GOT3 (cell line): ENCODE measurements at places on chromosomes 3 and 15.

DNA sequence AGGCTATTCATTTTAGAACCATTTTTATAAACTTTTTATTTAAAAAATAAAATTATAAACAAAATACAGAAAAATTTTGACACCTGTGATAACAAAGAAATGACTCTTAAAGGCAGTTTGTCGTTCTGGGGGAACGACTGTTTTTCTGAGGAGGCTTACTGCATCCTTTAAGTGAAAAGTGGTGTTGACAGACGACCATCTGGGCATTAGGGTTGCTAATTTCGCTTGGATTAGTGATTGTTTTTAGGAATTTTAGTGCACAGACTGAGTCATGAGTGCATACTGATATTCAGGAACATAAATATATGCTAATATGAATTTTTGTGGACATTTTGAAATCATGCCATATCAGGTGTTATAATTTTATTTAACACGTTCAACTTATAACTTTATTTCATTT lies 28.5 kb downstream of the OSTN start:
- DNase-seq: no peak

DNA sequence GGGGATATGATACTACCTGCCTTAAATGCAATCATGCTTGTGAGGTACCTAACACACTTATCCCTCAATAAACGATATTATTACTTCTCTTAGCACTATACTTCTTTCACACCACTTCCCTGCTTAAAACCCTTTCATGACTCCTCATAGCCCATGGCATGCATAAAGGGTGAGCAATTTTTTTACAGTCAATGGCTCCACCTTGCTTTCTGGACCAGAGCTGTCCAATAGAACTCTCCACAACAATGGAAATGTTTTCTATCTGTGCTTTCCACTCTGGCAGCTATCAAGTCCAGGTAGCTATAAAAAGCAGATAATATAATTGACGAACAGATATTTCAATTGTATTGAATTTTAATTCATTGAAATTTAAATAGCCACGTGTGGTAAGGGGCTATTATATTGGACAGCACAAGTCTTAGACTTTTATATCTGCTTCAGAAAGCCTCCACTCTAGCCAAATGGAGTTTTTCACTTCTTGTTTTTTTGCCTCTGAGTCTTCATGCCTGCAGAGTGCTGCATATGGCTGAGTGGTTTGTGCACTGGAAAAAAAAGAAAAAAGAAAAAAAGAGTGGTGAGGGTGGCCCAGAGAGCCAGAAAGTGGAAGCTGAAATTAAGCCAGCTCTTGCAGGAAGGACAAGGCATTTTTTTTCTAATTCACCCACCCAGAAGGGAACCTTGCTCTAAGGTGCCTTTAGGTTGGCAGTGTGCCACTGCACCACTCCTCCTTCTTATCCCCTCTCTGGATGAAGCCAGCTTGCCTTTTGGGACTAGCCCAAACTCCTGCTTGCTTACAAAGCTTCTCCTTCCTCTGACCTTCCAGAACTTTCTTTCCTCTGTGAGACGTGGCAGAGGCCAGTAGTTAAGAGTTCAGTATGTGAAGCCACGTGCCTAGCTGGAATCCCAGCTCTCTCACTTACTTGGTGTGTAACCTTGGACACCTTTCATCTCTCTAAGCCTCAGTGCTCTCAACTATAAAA lies 239.0 kb upstream of the LRTM1 start:
- DNase-seq: no peak

DNA sequence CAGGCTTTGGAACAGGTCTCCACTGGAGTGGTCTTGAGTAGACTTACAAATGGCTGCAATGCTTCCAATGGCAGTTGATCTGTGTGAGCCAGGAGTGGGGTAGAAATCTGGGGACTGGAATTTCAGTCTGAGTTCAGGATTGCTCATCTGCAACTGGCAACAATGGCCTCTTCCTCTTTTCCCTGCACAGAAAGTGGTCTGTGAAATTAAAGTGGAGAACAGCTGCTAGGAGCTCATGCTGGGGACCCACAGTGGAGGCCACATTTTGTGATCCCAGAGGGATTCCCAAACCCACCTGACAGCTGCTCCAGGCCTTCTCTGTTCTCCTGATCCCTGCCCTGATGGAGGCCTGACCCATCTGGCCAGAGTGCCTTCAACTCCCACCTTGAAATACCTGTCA lies 49.6 kb downstream of the CEMIP start:
- no peak for DNase-seq

DNA sequence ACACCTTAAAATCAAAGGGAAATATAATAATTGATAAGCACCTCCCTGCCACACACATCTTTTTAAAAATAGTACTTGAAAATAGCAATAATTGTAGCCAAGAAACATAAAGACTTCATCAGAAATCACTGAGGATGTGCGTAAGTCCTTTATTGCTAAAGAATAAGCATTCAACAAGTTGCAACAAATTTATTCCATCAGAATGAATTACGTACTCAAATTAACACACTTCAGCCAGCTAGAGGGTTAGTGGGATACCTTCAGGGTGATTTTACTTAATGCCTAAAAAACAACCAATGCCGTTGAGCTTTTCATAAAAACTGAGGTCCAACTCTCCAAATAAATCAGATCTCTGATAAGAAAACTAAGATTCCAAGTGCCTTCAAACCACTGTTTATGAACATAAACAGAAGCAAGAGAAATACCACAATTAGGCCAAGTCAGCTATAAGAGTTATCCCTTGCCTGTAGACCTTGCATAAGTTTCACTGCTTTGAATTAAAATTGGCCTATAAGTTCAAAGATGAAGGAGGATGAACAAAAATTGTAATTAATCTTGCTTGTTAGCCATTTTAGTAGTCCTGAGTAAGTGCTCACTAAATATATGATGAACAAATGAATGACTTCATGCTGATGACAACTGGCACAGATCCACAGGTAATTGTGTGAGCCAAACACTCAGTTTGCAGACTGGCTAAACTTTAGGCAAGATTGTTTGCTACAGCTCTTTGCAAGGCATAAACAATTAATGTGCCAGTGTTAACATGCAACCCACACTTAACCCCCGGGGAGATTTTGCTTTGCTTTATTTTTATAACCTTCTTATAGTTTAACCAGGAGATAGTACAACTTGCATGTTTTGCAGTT lies 375.1 kb upstream of the THBS1 start:
- DNase-seq: no peak

GRCh38 chr3:19159966-19160635 lies 11.8 kb downstream of the KCNH8 start:
- no peak for DNase-seq

DNA sequence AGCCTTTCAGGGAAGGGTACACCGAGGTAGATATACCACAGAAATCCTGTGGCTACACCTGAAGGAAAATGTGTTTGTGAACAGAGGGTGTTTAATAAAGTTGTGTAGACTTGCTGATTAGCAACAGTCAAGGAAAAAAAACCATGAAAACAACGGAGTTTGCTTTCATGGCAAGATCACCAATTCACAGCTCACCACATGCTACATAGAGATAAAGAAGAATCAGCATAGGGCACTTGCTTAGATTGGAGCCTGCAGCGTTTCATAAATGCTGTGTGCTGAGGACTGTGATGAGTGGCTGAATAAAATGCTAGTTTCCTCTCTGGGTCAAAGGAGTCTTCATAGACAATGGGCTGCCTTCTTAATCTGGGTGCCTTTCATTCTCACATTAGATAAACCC lies 257.6 kb downstream of the SLC9A9 start:
- no peak for DNase-seq

- no peak for DNase-seq
Observed at GRCh38 chr15:98785431-98785806, 137.1 kb downstream of the IGF1R start.

DNA sequence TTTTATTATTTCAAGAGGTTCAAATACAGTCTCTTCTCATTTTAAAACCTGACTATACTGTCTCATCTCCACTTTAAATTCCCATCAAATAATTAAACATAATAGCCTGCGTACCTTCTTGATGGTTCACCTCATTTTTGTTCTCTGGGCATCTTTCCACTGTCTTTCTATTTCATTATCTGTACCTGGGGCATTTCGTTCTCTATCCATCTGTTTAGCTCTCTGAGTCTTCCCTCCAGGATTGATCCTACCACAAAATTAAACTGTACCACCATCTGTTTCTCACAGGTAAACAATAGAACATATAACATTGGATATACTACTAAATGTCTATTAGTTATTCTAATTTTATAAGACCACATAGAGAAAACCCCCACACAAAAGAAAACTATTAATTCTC lies 1331.4 kb downstream of the NSUN3 start:
- no peak for DNase-seq

DNA sequence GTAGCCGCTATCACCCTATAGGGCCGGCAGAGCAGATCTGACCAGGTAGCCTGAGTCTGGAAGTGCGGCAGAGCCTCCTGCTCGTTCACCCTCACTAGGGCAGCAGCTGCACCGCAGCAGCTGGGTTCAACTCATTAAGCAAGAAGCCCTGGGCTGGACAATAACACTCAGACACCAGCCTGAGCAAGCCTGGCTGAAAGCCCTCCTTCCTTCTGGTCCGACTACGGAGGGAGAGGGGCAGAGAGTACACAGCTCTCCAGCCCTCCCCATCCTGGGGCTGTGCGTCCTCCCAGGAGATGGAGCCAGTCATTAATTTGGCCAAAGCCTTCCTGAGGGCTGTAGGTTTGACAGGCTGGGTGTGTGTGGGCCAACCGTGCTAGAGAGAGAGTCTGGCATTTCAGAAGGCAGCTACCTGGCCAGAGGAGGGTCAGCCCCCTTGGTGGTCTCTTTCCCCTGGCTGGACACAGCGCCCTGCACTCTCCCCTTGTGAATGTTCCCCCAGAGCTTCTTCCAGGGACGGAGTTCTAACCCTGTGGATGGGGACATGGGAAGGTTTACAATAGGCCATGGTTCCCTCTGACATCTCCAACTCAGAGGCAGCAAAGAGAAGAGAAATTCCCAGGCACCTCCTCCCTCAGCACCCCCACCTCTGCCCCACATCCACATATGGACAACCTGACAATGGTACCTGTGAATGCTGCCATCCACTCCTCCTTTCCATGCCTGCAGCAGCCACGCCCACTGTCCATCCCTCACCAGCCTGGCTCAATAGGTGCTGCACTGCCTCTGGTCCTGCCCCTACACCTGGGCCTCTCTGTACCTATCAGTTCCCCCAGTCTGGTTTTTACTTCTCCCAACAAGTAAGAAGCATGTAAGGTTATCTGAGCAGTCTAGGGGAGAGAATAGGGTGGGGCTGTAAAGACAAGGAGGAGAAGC lies 6.5 kb downstream of the CHRNB4 start:
- DNase-seq: no peak

DNA sequence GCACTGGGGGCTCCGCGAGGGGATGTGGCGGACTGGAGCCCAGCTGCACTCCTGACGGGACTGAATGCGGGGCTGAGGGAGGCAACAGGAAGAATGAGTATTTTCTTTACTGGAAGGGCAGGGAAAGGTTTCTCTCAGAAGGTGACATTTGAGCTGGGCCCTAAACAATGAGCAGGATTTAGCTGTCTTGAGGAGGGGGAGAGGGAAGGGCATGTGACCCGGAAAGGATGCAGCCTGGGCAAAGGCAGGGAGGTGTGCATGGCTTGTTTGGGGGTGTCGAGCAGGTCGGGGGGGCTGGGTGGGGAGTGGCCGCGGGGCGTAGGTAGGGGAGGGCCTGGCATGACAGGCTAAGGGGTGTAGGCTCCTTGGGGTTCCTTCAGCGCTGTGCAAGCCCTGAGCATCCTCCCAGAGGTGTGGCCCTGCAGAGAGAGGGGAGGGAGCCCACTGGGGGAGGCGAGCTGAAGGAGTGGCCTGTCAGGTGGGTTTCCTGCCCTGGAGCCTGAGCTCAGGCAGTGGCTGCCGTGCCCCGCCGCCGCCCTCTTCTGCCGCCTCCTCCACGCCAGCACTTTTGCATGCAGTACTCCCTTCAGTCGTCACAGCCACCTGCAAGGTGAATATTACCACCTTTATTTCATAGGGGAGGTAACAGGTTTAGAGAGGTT lies 17.2 kb upstream of the ANKDD1A start:
- DNase-seq: no peak

DNA sequence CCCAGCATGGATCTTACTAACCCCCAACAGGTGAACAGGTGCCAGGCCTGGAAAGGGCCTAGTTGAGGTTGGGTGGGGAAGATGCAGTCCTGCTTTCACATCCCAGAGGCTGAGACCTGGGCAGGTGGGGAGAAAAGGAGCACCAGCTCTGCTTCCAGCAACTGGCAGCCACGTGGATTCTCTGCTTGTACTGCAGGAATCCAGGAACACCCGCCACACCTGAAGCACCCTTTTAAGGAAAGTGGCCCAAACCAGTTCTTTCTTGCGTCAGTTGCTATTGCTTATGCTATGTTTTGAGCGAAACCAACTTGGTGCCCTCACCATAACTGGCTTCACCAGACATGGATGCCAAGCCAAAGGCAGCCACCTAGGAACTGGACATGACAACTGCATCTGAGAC lies 28.1 kb upstream of the NEO1 start:
- no peak for DNase-seq
